ENCODE measurements at places on chromosomes 1 and 21.

DNA sequence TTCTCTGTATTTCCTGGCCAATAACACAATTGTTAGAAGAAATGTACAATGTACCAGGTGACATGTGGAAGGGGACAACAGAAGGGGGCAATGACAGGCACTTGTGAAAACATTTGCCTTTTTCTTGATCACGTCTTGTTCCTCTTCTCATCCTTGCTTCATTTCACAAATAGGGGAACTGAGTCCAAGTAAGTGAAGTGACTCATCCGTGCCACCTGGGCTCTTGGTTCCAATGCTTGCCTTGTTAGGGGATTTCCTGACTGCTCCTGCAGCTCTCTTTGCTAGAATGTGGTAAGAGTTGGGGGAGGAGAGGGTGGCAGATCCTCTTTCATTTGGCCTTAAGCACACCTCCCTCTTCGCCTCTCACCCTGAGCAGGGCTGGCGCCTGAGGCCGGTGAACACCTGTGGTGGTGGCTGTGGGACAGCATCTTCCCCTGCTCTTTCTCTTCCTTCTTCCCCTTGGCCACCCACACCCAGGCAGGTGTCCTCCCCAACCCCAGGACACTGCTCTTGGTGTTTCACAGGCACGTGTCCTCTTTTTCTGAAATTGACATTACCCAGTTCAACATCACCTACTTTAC is 2.2 kb upstream of the RHEX start:
- DNase-seq = no peak

DNA sequence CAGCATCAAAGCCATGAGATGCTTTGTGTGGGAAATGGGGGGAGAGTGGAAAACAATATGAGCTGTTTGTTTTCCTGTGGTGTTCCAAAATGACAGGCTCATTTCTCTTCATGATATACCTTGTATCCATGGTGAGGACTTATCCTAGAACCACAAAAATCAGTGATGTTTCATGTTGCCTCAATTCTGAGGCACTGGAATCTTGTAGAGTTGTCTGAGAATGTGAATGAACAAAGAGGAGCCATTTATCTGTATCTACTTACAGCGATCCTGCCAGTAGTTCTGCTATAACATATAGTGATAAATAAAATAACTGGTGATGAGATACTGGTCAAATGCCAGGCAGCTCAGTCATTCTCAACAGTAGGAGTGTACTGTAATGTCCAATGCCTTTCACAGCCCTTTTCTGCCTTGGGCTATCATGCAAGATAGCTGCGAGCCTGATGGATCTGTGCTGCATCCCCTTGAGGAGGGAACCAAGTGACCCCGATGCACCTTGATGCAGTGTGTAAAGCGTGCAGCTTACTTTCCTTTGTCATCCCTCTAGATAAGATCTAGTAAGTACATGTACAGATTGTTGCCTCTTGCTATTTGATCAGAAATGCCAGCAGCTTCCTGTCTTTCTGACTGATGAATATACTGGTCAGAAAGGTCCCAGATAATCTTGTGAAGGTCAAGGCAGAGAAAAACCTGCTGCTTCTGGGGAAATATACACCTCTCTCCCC is 52.8 kb downstream of the SLC44A3 start:
- no peak for DNase-seq

DNA sequence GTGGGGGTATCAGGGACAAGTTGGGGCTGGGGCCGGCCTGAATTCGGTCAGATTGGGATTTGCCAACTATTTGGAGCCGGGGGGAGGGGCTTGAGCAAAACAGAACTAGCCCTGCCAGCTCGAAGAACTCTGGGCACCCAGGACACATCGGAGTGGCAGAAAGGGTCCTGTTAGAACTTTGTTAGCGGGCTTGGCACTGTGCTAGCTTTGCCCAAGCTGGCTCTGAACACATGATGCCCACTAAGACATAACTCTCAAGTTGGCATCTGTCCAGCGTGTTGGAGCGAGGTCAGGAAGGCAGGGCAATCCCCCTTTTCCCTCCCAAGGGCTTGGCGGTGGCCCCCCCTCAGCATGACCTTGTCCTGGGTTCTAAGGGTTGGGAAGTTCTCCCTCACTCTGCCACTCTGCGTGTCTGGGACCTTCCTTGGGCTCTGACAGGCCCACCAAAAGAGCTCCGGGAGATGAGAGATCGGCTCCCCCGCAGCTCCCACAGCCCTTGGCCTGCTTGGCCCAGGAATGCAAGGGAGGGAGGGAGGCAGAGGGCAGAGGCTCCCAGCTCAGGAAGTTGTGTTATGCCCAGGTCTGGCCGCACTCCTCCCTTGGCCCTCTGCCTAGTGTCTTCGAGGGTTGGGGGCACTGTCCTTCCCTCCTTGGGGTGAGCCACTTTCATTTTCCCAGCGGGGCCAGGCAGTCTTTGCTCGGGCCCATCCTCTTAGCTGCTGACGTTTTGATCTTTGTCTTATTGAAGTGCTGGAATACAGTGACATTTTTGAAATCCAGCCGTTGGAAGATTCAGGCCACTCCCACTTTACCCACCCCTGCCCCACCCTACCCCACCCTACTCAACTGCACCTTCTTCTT is 1.2 kb downstream of the LMNA start:
- DNase-seq = no peak

DNA sequence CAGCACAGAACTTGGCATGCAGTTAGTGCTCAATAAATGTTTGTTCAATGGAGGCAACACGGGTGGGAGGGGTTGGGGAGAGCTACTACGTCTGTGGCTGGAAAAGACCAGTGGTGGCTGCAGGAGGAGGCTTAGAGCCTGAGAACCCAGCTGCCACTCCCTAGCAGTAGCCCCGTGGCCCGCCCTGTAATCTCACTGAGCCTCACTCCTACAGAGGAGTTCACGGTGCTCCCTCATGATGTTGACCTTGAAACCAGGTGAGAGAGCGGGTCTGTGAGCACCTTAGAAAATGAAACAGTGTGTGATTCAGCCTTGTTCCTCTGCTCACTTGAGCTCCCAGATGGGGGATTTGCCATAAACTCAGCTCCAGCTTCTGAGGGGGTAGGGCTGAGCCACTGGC is 299.6 kb downstream of the NPHP4 start:
- DNase-seq = no peak

DNA sequence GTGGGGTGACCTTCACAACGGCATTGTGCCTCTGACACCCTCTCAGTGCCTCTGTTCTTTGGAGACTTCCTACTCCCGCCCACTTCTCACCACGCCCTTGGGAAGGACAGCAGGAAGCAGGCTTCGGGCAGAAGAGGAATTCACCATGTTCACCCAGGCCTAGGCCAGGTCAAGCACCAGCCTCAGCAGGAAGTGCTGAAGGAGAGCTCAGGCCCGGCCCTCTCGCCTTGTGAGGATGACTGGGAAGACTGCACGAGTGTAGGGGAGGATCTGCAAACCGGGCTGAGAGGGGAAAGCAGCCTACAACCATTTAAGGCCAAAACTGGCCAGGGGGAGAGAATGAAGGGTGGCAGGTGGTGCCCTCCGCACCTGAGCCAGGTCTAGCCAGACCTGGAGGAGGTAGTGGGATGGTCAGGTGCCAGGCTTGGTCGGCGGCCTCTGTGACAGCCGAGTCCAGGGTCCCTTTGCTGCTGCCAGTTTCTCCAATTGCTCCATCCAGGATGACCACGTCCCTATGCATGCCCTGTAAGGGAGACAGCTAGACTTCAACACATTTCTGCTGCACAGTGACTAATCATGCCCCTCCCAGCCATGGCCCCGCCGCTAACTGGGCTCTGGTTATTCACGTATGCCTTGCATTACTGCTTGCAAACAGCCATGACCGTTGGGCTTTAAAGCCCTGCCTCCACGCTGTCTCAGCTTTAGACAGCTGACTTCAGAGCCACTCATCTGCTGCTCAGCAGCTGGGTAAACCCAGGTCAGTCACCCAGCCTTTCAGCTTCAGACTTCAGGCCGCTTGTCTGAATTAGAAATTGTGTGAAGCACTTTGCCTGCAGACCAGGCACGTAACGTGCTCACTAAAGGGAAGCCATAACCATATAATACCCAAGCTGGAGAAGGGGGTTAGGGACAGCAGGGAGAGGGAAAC is 8.9 kb downstream of the MRTO4 start:
- DNase-seq = peak; percentile 18

Measured in astrocyte of the cerebellum (primary cell).